NCI-H2107 (cell line): ENCODE measurements at places on chromosomes 2 and 18.

DNA sequence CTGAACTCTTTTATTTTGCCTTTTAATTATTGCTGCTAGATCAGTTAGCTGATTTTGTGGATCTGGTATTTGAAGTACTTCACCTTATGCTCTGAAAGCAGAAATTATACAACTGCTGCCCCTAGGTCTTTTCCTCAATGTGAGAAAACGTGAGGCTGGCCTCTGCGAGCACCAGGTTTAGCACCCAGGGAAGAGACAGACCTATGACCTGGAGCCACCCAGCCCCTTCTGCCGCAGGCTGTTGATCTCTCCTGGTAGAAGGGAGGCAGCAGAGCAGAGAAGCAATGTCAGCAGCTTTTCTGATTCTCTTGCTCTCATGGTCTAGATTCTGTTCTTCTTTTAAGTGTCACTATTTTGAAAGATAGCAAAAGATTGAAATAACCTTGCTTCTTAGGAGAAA lies 19.9 kb downstream of the TRAPPC12 start:
- no peak for DNase-seq

DNA sequence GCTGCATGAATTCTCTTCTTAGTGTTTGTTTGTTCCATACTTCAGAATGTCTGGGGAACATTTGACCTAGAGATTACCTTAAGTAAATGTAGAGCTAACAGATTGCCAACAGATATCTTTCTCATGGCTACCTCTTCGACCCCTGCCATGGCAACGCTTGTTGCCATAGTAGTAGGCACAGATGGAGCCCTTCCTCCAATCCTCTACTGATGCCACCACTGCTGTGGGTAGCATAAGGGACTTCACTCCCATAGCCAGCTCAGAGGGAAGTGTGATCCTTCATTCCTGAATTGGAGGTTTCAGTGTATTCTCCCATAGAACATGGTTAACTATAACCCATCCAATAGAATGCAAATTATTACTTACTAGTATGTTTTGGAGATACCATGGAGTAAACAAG lies 543.6 kb upstream of the NRP2 start:
- DNase-seq = no peak

DNA sequence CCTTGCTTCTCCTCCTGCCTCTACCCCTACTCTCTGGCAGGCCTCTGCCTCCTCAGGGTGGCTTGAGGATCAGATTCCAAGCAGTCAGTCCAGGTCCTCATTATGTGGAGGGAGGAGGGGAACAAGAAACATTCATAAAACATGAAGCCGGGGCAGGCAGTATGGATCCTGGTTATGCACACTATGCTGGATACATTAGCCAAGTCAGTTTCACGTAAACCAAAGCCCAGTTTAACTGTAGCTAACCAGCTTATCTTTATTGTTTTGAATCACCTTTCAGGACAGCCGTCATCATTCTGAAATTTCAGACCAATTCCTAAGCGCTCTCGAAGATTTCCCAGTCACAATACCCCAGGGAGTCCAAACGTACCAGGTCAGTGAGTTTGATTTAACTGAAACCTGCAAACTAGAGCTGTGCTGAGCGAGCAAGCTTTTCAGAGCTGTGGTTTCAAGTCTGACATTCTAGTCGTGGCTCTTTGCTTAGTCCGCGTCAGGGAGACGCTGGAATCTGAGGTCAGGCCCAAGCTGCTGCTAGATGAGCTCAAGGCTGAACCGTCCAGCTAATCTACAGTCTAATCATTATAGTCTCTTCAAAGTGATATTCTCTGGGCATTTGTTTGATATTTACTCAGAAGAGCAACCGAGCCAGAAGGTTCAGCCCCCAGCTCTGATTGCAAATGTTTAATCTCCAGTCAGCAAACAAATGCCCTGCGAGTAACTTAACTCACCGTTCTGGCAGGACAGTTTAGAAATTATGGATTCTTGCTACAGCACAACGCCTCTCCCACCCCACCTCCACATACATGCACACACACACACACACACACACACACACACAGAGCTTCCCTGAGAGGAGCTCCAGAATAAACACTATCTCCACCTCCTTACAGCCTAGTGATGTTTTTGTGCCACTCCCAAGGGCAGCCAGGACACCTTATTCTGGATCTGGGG lies 63.8 kb upstream of the BZW1 start:
- DNase-seq = peak; percentile 19

DNA sequence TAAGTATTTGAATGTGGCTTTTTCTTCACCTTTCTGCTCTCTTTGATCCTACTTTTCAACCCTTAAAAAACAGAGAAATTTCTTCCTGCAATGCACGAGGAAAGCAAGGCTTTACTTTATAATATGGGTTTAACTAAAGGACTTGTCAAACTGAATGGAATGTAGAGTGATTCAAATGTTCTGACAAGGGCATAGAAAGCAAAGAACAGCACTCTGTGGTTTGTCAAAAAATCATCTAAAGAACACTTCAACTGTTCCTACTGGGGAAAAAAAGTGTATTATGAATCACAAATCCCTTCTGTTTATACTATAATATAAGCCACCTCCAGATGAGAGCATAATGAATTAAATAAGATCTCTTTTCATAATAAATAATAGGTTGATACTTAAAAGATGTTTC lies 45.0 kb upstream of the RIT2 start:
- no peak for DNase-seq

GRCh38 chr2:73983322-73984202 lies 1.1 kb upstream of the TET3 start:
- DNase-seq = no peak

DNA sequence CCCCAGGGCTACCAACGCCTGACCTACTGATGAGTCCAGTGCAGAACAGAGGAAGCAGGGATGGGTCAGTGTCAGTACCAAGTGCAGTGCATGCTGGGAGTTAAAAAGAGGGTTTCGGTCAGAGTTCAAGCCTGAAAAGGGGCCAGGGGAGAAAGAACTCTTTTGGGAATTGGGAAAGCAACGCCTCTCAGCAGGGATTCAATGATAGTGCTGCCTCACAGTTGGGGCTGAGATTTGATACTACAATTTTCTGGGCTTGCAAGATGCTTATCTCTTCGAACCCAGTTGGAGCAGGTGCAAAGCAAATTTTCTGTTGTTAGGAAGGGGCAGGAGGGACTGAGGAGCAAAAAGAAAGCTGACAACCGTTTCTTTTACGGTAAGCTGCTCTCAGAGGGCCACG lies 82.6 kb downstream of the CERKL start:
- DNase-seq = peak; percentile 59

GRCh38 chr2:72146347-72147302 lies 1.0 kb downstream of the CYP26B1 start:
- no peak for DNase-seq

DNA sequence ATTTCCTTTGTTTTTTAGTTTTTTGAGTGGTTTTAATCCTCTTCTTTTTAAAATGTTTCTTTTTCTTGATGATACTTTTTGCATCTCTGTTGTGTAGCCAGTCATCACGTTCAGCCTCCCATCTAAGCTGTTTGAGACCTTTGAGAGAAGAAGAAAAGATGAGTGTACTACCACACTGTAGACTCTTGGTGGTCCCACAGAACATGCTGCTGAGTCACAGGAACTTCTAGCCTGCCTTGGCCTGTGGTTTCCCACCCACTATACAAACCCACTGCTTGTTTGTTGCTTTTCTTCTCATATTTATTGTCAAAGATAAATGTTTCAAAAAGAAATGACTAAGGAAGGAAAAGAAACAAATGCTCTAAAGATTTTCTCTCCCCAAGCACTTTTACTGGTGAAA lies 5.5 kb downstream of the CEBPZOS start:
- DNase-seq = no peak

GRCh38 chr2:30362468-30363081 lies 84.5 kb upstream of the LCLAT1 start:
- DNase-seq = no peak

DNA sequence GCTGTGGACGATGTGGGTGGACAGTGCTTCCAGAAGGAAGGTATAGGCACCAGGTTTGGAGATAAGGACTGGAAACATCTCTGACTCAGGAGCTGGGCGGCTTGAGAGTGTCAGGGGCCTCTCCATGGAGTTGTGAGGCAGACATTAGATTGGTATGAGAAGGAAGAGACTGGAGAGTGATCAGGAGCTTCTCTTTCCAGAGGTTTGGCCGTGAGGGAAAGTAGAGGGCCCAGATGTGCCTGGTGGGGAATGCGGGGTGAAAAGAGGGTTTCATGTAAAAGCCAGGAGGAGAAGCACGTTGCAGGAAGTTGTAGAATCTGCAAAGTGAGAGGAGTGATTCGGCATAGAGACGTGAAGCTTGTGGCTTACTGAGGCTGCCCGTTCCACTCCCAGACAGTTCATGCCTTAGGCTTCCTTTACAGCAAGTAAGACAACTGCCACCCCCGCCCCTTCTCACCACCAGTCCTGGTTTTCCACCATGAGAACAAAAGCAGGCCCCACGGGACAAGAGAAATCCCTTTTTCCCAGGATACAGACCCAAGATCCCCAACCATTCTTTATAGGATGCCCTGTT lies 166.3 kb upstream of the HDAC4 start:
- no peak for DNase-seq

- DNase-seq = no peak
Observed at GRCh38 chr2:125254010-125254409, 1228.9 kb downstream of the CNTNAP5 start.

GRCh38 chr2:62136956-62137830 lies 58.7 kb upstream of the B3GNT2 start:
- no peak for DNase-seq

DNA sequence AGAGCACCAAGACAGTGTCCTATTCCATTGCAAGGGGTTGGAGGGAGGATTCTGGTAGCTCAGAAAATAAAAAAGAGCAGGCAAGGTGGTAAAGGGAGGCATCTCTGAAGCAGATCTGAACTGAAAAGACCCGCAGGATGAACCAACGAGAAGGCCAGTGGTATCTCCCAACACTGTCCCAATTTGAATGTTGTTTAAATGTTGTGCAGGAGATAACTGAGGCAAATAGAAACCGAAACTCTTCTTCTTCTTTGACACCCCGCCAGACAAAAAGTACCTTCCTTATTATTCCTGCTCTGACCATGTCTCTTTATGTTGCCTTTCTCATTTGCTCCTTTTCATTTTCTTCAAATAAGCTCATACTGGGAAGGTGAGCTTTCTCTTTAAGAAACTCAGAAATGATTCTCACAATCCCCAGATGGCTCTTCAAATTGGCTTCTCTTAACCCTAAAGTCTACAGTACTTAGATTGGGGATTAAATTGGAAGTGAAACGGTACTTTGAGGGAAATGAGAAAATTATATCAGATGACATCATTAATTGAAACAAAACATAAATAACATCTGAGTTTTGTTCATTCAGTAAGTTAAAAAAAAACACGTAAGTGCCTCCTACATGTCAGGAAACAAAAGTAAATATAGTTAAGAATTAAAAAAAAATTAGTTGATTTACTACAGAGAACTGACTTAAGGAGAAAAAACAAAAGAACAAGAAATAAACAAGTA lies 143.6 kb downstream of the WDPCP start:
- no peak for DNase-seq

- DNase-seq = no peak
Observed at GRCh38 chr2:196171946-196172345, 568 bp upstream of the STK17B start.

GRCh38 chr2:98058191-98058975 lies 28.6 kb upstream of the VWA3B start:
- no peak for DNase-seq

- no peak for DNase-seq
Observed at GRCh38 chr2:203730076-203730729, 23.8 kb downstream of the CD28 start.

DNA sequence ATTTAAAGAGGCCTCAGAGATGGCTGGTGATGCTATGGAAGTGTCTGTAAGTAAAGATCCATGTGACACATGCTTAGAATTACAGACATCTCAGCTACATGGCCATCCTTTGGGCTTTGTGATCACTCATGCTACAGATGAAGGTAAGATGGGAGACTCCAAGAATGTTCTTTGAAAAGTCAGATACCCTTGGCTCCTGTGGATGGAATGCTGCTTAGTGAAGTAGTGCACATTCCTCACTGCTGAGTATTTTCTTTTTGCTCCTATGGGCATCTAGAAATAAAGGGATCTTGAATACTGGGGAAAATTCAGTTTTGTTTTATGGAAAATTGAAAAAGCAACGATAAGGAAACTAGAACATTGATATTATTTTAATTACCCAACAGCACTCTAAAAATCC lies 55.2 kb upstream of the REV1 start:
- no peak for DNase-seq

- DNase-seq = no peak
Observed at GRCh38 chr2:197079832-197080555, 153.5 kb upstream of the PGAP1 start.

DNA sequence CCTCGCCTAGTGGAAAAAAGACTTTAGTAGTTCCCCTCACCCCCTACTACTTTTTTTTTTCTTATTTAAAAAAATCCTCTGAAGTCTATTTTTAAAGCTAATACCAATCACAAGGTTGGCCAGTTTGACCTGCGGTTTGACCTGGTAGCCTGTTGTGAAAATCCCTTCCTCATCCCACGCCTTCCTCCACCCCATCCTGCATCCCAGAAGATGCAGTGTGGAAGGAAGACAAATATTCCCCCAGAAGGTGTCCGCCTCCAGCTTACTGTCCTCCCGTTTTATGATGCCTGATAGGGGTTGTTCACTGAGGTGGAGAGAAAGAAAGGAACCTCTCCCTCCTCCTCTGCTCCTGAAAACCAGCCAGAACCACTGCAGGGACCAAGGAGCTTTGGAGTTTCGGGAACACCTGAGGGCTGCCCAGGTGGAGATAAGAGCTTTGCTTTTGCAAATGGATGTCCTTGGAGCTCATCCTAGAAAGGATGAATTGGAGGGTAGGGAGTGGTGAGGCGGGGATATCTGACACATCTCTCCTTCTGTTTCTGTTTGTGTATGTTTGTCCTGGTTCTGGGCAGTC lies 909 bp downstream of the ATP6V1C2 start:
- DNase-seq = no peak

DNA sequence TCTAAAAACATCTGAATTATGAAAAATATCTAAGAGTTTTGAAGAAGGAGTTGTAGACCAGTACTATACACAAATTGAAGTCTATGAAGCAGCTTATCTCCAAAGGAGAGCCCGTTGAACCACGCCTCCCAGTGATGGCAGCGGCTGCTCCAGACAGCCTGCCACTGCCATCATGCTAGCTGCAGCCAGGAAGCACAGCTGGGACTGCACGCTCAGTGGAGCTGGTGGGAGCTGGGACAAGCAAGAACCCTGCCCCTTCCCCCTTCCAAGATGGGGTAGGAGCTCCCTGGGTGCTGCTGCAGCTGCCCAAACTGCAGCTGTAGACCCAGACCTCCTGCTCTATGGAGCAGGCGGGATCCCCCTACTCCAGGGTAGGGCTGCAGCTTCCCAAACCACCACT lies 124.7 kb upstream of the SPATS2L start:
- no peak for DNase-seq

GRCh38 chr2:180254872-180255271 lies 247.8 kb upstream of the CWC22 start:
- no peak for DNase-seq
